ENCODE measurements at places on chromosomes 1 and 21.

DNA sequence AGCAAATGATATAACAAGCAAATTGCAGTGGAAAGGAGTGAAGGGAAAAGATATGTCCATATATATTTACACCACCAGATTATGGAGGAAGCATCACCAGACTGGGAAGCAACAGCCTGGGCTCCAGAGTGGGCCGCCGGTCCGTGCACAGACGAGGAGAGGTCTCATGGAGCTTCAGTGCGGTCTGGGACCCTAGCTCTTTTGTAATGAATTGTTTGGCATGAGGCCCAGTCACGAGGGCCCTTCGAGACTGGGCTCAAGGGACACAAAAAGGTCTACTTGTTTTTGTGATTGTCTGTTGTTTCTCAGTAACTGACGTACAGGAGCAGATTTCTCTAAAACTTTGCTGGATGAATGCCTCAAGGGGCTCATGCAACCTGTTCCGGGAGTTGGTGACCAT, 12.9 kb upstream of the STUM start:
- DNase-seq: no peak

GRCh38 chr21:45029298-45029947, 45.0 kb upstream of the ADARB1 start:
- DNase-seq: no peak

DNA sequence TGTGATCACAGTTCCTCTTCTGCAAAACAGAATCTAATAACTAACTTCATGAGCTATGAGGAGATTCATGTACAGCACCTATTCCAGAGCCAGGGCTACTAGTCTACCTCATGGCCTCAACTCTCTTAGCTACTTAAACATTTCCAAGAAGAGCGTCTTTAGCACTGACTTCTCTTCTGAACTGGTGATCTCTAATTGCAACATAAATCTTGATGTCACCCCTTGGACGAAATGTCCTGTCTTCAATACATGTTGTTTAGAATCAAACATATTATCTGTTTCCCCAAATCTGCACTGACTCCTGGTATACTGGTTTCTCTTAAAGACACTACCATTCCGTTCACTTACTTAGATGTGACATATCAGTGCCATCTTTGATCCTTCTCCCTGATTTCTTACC, 88.2 kb downstream of the GRIK1 start:
- no peak for DNase-seq

GRCh38 chr1:181718034-181718433, 234.7 kb downstream of the CACNA1E start:
- no peak for DNase-seq

- DNase-seq: no peak
Measured at GRCh38 chr1:239457491-239458143, 71.2 kb downstream of the CHRM3 start.

DNA sequence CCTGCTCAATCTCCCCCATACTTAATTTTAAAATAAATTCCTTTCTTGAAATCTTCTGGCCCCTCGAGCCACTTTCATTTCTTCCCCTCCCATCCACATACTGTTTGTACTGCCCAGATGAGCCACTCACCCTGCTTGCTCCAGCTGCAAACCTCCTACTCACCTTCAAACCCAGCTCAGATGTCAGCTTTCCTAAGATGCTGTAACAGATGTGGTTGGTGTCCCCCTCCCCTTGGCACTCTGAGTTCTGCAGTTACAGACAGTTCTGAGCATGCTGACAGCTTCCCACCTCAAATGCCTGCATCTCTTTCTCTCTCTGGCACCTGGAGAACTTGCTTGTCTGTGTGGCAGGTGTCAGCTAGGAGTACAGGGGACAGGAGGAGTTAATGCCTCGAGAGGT, 106.7 kb downstream of the PTPRU start:
- no peak for DNase-seq

DNA sequence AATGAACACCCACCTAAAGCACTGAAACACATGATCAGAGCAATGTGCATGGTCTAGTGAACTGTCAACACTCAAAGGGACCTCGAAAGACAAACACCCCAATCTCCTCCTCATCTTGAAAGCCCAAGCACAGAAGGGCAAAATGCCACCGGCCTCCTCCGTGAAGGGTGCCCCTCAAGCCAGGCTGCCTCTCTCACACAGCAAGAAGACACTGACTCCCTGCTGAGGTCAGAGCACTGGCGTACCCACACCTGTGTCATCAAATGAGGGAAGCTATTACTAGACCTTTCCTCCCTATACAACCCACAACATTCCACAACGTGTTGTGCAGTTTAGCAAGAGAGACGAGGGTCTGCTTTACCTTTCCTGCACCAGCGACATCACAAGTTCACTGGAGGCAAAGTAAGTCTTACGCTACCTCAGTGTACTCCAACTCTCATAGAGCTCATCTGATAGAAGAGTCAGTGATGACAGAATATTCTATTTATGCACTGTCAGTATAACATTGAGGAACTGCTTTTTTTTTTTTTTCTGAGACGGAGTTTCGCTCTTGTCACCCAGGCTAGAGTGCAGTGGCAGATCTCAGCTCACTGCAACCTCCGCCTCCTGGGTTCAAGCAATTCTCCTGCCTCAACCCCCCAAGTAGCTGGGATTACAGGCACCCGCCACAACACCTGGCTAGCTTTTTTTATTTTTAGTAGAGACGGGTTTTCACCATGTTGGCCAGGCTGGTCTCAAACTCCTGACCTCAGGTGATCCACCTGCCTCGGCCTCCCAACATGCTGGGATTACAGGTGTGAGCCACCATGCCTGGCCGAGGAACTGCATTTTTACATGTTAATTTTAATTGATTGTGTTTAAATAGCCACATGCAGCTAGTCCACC, 3.3 kb downstream of the SH3BP5L start:
- DNase-seq: no peak

GRCh38 chr1:204975568-204976235, 67.3 kb upstream of the CNTN2 start:
- peak; percentile 46 for DNase-seq

GRCh38 chr1:226310245-226310540, 1.2 kb upstream of the LIN9 start:
- no peak for DNase-seq

- no peak for DNase-seq
Measured at GRCh38 chr1:66282891-66283621, 250.9 kb upstream of the SGIP1 start.

GRCh38 chr1:923131-923990, at the start of gene SAMD11:
TSS of gene SAMD11 (plus strand) at chr1:923923. CDS start at chr1:924432, 509 bp downstream.
- peak; percentile 74 for DNase-seq

DNA sequence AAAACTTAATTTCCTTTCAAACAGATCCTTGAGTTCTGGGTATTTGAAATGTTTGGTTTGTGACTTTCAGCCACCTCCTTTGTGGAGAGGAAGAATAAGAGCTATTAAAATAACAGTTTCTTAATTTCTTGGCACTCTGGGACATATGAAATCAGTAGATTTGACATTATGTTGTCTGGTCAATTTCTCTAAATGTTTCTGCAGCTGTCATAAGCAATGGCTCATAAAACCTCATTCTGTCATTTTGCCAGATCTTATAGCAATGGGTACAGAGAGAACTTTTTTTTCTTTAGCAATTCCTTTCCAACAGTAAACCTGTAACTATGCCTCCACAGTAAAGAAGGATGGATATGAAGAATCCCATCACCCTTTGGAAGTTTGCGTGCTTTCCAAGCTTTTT, 52.6 kb downstream of the LAMC1 start:
- no peak for DNase-seq

GRCh38 chr1:229005097-229005496, 265.8 kb upstream of the RAB4A start:
- no peak for DNase-seq

GRCh38 chr1:16017461-16018303, at the start of gene HSPB7:
TSS of gene HSPB7 (minus strand) at chr1:16018043. CDS start at chr1:16017963, 80 bp downstream.
- no peak for DNase-seq

DNA sequence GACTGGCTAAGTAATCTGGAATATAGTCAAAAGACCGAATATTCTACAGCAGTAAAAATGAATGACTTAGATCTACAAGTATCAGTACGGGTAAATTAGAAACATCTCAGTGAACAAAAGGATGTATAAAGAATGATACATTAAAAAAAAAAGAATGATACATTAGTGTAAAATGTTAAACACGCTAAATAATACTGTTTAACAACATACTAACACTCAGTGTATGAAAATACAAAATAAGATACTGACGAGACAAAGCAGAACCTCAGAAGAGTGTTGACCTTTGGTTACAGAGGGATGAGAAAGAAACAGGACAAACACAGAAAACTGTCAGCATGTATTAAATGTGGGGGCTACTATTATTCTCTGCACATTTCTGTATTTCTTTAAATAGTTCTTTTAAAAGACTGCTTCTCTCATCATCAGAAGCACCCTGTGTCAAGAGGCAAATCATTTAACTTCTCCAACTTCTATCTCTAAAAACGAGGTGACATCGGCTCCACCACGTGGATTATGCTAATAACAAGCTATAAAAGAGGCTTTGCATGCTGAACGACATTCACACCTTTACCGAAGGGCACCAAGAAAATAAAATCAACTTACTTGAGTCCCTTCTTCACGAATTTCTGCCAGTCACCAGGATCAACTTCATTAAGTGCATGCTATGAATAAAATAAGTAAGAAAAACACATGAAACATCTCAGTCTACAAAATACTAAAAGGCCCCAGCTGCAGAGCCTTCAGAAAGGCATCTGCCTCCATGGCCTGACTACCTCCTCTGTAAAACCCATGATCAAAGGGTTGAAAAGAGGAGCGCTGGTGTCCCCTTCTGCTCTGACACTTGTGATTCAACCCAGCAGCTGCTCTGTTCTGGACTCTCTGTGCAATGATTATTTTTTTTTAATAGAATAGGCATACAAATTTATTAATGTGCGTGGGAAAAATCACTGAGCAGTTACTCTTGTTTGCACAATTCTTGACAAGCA, 42.5 kb downstream of the MRAP start:
- DNase-seq: no peak

DNA sequence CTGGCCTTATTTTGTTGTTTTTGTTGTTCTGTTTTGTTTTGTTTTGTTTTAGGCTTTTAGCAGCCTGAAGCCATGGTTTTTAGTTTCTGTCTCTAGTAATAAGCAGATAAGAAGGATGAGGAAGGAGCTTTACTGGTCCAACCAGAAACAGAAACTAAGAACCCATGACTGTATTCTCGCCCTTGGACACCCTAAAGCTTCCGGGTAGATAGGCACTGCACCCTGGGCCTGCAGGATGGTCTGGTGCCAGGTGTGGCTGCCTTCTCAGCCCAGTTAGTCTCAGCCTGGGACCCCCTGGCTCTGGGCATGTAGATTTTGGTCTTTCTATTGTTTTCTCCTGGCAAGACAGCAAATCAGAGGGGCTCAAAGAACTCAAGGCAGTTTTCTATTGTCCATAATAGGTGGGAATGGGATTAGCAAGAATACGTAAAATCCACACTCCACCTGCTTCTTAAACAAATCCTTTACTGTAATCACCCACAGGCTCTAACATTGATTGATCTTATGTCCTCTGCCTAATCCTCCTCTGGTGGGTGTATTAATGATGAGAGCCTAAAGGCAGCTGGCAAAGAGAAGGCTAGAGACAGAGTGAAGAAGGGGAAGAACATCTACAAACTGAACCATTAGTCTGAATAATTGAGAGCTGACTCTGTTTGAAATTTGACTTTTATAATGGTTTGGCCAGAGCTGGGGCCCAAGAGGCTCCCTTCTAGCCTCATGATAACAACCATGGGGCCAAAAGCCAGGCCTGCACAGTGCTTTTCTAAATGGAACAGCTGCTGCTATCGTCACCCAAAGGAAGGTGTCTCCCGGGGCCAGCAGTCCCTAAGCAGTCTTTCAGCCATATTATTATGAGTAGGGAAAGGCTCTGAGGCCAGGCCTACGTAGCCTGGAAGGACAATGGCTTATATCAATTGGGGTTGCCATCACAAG, 106.8 kb upstream of the ATP1A1 start:
- no peak for DNase-seq

GRCh38 chr1:40901886-40902852, 40.0 kb upstream of the CITED4 start:
- no peak for DNase-seq

- no peak for DNase-seq
Measured at GRCh38 chr1:219041141-219041540, 132.5 kb upstream of the LYPLAL1 start.

DNA sequence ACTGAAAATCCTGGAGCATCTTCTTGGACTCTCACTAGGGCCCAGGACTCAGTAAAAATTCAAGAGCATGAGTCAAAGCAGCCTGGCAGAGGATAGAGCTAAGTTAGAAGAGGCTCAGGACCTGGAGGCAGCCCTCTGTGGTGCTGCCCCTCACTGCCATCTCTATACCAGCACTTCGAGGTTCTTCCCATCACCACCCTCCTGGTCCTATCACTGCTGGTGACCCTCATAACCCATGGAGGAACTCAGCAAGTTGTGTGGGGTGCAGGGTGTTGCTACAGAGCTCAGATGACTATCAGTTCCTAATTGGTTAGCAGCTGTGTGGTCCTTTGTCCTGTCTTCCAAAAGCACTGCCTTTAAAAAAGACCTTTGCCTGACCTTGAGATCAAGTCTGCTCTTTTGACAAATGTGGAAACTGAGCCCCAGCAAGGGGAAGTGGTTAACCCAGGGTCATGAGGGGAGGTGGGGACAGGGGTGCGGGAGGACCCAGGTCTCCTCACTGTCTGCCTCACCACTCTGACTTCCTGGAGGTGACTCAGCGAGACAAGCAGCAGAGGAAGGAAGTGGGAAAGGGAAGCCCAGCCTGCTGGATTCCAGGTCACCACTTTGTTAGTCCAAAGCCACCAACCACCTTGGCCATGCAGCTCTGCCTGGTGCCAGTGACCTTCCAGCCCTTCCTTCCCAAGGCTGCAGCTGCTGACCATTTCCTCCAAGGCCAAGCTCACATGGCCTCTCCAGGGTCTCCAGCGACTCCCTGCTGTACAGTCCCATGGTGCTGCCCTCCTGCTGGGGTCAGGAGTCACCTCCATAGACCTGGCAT, 199.4 kb upstream of the EDN2 start:
- no peak for DNase-seq

DNA sequence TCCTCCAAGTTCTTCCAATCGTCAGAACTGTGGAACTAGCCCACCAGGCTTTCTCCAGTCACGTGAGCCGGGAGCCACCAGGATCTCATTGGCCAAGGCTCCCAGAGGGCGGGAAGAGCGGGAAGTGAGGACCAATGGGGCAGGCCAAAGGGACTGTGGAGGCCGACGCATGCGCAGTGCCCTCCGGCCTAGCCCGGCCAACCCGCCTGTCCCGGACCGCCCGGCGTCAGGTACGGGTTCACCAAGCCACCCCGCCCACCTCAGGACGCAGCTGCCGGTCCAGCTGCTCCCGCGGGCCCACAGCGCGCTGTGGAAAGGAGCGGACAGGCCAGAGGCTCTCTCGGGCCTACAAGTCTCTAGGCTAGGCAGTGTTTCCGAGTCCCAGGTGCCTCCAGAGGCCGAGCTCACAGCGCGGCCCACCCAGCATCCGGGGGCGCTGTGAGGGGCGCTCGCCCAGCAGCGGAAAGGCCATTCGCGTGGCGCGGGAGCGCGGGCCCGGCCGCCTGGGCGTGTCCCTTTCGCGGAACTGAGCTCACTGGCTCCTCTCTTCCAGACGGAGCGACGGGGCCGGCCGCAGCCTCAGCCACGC, 10.9 kb downstream of the OR14I1 start:
- no peak for DNase-seq

GRCh38 chr1:107897438-107898345, 67.3 kb downstream of the VAV3 start:
- no peak for DNase-seq

- no peak for DNase-seq
Measured at GRCh38 chr1:19612530-19612929, 31.6 kb upstream of the NBL1 start.
